NK-92 treated with Interleukin-12 subunit alpha and Interleukin-12 subunit beta, amount 100 ng/mL, for 24 hours (cell line): ENCODE measurements at places on chromosomes 11 and 22.

DNA sequence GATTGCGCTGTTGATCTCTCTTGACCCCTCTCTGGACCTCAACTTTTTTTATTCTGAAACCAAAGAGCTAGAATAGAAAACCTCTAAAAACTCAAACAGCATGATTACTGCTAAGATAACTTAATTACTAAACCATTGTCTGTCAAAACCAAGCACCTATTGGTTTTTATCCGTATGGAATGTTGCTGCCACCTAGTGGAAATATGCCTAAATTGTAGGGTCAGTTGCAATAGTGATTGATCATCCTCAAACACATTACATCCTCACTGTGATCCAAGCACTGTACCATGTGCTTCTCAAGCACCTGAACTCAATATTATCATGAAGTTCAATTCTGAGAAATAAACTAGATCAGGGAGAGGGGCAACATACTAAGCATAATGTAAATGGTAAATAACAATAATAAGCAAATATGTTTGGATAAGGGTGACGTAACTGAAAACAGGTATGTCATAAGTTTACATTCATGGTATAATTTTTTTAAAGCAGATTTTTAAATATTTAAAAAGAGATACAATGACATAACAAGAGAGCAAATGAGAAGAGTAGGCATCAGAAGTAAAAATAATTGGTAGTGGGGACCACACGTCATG is 3.8 kb upstream of the OR5A2 start:
- no peak for DNase-seq

DNA sequence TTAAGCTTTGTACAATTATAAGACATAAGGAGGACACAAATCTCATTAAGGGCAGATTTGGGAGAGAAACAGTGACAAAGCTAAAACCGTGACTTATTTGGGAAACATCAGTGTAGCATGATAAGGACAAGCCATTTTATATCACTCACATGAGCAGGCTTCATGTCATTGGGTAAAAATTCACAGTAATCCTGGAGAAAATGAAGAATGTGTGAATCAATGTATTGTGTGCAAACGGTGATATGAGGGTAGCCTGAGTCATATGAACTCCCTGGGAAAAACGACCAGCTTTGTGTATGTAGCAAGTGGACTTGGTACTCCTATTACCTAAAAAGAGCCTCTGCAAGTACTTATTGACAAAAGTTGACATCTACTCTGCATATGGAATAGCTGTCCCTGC is 6.0 kb upstream of the TRIM34 start:
- no peak for DNase-seq

DNA sequence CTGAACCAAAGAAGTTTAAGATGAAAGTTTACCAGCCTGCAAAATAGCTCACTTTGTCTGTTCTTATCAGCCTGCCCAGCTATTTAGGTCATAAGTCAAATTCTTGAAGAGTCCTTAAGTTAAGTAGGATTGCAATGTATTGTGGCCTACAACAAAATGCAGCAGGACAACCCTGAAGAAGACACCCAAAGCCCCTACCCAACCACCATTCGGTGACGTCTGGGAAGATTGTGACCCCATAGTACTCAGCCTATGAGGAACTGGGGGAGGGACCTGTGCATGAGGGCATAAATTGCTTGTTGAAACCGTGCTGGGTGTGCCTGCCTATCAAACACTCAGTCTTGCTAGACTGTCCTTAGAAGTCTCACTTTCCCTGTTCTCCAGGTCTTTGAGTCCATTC is 50.5 kb upstream of the FDX1 start:
- no peak for DNase-seq

DNA sequence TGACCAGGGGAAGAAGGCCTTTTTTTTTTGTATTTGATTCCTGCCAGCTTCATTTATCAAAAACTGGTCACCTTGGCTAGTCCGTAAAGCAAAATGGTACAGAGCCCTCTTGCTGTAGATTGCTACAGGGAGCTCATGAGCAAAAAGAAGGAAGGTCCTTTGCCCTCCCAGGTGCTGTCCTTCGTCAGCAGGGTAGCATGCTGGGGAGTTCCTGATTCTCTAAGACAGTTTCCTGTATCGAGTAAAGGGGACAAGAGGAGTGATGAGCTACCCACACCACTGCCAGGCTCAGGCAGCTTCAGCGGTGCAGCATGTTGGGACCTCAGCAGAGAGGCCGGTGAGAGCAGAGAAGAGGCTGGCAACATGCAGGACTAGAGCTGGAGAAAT is 67.8 kb upstream of the CSNK2A3 start:
- no peak for DNase-seq

- no peak for DNase-seq
These were observed 1.4 kb downstream of the TRPC6 start for GRCh38 chr11:101582236-101582988.
